ENCODE measurements at places on chromosomes 4 and X. TPM values are rescaled to one million over a fixed set of nuclear protein-coding genes. Genes with fewer than 3 reads are reported as not detected.

PPP1R2C gene
- not detected for polyA plus RNA-seq

MAP9 gene
- polyA plus RNA-seq = 17.0 TPM

GRIPAP1 gene
- 48.8 TPM for polyA plus RNA-seq

NOCT gene
- polyA plus RNA-seq = 6.7 TPM

DNA sequence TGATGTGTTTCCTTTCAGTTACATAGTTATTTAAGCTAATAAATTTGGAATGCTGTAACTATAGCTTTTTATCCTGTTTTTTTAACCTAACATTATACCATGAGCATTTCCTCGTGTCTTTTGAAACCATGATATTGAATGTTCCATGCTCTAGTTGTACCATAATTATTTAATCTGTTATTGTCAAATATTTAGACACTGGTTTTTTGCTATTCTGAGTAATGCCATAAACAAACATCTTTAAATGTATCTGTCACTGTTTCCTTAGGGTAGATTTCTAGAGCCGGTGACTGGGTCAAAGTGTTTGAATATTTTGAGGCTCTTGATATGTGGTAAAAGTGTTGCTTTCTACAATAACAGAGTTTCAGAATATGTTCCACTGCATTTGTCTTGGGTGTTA lies 5.4 kb downstream of the IGBP1 start:
- DNase-seq = no peak

- no peak for DNase-seq
Measured at GRCh38 chr4:158682066-158682465, 10.0 kb downstream of the ETFDH start.

DNA sequence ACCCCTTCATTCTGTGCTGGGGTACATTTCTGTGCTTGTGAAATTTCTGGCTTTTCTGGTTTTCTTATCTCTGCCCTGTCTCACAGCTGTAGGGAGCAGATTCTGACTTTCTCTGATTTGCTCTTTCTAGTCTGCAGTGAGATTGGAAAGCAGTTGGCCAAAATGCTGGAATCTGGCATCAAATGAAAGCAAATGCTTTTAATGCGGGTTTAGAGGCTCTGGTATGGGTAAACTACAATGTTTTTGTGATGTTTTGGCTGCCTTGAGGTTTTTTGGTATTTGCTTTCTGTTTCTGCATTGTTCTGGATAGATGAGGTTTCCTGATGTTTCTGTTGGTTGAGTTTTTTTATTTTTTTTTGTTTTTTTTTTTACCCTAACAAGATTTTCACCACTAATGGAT lies 23.8 kb downstream of the SMIM20 start:
- DNase-seq = no peak

GRCh38 chrX:136030303-136031191 lies 45.3 kb downstream of the SLC9A6 start:
- no peak for DNase-seq

GRCh38 chr4:128341634-128342033 lies 54.0 kb upstream of the PGRMC2 start:
- no peak for DNase-seq

GRCh38 chr4:155684892-155685541 lies 18.4 kb downstream of the GUCY1A1 start:
- DNase-seq = no peak

- no peak for DNase-seq
Measured at GRCh38 chr4:6471307-6472007, 957 bp downstream of the PPP2R2C start.

DNA sequence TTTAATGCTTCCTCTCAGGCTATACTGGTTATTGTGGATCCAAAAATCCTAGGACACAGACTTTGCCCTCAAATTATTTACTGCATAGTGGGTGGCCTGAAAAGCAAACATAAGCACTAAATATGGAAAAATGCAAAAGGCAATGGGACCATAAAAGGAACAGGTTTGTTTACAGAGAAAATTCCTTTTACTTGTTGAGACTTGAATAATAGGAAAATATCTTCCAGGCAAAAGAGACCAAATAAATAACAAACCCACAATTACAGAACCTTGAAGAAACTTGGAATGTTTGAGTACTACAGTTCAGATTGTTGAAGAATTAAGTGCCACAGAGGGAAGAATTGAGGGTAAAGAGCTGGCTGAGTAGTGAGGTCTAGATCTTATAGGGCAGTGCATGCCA lies 711.0 kb downstream of the C4orf33 start:
- DNase-seq = no peak

- DNase-seq = no peak
Measured at GRCh38 chr4:147788791-147789190, 56.9 kb downstream of the ARHGAP10 start.

GRCh38 chr4:74649193-74649592 lies 145.1 kb downstream of the BTC start:
- DNase-seq = no peak

DNA sequence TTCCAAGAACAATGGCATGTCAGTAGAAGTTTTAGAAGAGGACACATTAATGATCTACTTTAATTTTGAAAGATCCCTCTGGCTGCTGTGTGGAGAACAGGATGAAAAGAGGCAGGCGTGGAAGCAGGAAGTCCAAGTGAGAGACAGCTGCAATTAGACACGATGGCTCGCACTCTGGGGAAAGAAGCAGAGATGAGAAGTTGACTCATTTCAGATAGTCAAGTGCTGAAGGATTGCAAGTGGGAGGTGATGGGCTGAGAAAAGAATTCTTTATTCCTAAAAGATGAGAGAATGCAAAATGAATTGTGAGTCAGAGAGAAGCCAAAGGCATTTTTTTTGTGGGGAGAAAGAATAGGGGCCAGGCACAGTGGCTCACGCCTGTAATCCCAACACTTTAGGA lies 16.5 kb downstream of the RXFP1 start:
- no peak for DNase-seq

DNA sequence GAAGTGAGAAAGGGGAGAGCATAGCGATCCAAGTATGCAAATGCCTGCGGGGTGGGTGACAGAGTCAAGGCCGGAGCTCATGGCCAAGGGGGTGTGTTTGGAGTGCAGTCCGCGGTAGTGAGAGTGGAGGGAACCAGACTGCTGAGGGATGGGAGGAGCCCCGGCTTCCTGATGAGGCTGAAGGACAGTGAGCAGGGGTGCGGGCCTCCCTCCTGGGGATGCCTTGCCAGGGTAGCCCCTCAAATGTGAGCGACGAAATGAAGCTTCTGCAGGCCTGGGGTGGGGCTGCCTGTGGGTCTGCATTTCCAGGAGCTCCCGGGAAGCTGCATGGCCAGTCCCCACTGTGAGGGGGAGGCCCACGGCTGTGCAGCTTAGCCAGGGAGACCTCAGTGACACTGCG lies 45.0 kb downstream of the PSAPL1 start:
- DNase-seq = no peak

Data from left renal pelvis (tissue), 4 donors.